ENCODE measurements at places on chromosomes 5 and 9. TPM values are rescaled to one million over a fixed set of nuclear protein-coding genes. Genes with fewer than 3 reads are reported as not detected.

PCDHGB2 gene
- 0.63 TPM for total RNA-seq

HAND1 gene
- not detected for total RNA-seq

WDR31 gene
- 0.21 TPM for total RNA-seq

TLR4 gene
- 59.9 TPM for total RNA-seq

LCN1 gene
- not detected for total RNA-seq

ADAMTS16 gene
- not detected for total RNA-seq

SPINK1 gene
- 0.21 TPM for total RNA-seq

HTR1A gene
- not detected for total RNA-seq

SLC36A3 gene
- total RNA-seq, result not detected

MYMK gene
- not detected for total RNA-seq
